ENCODE measurements at places on chromosomes 1 and 21. TPM values are rescaled to one million over a fixed set of nuclear protein-coding genes. Genes with fewer than 3 reads are reported as not detected.

The IVNS1ABP gene
- total RNA-seq = 136 TPM

The IQGAP3 gene
- 3.5 TPM for total RNA-seq

The IGSF9 gene
- 3.9 TPM for total RNA-seq

The PLPP3 gene
- 128 TPM for total RNA-seq

The CACHD1 gene
- total RNA-seq = 45.9 TPM

The KRTAP19-6 gene
- total RNA-seq = not detected

The OR10J5 gene
- not detected for total RNA-seq

The LEMD1 gene
- 4.6 TPM for total RNA-seq

The PSMB2 gene
- 27.0 TPM for total RNA-seq

The GJA8 gene
- total RNA-seq = not detected

The C4BPA gene
- not detected for total RNA-seq

The NTMT2 gene
- not detected for total RNA-seq

The NTNG1 gene
- 129 TPM for total RNA-seq
